NCI-H187 (cell line): ENCODE measurements at places on chromosomes 7 and 10.

DNA sequence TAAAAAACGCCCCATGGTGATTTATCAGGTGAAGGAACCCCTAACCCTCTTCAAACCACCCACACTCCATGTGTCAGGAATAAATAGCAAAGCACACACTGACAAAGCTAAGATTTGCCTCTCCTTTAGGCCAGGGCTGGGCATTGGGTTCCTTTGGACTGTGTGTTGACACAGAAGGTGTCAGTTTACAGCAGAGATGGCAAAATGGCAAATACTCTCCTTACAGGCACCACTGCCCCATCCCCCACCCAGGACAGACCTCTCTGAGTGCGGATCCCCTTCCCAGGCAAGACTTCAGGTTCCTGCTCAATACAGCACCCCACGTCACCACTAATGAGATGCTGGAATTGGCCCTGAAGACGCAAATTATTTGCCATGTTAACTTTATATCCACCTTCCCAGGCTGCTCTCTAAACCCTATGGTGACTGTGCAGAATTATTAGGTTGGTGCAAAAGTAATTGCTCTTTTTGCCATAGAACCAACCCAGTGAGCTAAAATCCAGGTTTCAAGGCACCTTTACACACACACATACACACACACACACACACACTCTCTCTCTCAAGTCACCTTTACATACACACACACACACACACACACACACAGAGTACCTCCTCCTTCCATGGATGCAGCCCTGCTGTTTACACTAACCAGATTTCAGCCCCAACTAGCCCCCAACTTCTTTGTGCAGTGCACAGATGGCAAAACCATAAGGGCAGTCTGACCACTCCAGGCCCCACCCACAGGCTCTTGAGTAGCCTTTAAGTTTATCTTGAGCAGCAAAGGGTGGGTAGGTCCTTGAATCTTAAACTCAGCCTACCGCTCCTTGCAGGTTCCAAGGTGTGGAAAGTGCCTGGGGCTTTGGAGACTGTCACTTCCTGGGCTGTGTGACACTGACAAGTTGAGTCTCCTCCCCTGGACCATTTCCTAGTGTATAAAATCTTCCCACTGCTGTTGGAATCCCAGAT is 4.0 kb upstream of the ZCCHC24 start:
- DNase-seq: no peak

GRCh38 chr10:127906548-127907377 is at the start of gene PTPRE:
PTPRE (plus strand) TSS chr10:127907103; CDS start chr10:128040882, 133,779 bp downstream.
- DNase-seq: no peak

DNA sequence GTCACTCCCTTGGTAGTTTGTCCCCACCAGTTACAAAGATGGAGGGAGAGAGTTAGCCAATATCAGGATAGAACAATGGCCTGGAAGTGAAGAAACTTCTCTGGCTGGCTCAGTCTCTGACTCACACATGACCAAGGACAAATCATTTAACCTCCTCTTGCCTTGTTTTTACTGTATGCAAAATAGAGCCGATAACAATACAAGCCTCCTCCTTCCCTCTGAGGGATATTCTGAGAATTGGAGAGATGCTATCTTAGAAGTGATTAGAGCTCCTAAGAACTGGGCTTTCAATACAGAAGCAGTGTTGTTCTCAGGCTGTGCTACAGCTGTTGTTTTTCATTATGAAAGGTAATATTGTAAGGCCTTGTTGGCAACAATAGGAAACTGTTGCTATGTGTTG is 87.7 kb upstream of the EGR2 start:
- no peak for DNase-seq

- no peak for DNase-seq
Observed at GRCh38 chr10:15571575-15571974, 148.1 kb downstream of the ITGA8 start.

GRCh38 chr10:48299692-48300091 is 6.8 kb upstream of the MAPK8 start:
- DNase-seq: no peak

- no peak for DNase-seq
Observed at GRCh38 chr10:1402016-1402770, 335.1 kb downstream of the ADARB2 start.

DNA sequence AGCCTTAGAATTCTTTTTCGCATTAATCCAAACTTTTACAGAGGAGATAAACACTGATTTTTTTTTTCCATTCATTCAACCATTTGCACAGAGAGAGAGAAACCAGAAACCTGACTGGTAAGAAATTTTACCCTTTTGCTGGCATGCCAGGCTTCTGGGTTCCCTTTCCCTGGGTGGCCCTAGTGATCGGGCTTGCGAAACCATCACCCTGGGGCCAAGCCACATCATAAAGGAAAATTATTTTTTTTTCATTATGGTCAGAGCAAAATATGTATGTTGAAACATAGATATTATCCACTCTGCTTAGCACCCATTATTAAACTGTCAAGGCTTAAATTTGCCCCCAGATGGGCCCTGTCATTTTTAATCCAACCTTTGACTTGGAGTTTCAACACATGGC is 55.4 kb upstream of the INHBA start:
- DNase-seq: no peak

GRCh38 chr7:90972906-90973550 is 291.2 kb upstream of the FZD1 start:
- DNase-seq: no peak
